ENCODE measurements at places on chromosomes 13 and 19.

GRCh38 chr13:25084096-25084495 lies 11.8 kb upstream of the PABPC3 start:
- DNase-seq, result no peak

- DNase-seq, result no peak
These were observed 213.6 kb downstream of the FOXO1 start for GRCh38 chr13:40452741-40453334.

DNA sequence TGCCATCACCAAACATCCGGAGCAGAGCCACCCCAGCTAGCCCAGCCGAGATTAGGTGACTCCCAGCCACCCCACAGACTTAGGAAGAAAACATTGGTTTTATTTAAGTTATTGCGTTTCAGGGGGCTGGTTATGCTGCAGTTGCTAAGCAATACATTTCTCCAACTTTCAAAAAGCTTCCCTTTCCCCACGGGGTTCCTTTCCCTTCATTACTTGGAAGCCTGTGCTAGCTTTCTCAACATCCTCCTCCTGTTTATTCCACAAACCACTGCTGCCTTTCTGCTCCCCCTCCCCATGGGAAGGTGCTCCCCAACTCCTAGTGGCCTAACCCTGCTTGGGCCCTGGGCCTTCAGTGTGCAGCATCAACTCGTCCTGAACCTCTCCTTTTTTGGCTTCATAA lies 52.6 kb downstream of the CDADC1 start:
- no peak for DNase-seq

DNA sequence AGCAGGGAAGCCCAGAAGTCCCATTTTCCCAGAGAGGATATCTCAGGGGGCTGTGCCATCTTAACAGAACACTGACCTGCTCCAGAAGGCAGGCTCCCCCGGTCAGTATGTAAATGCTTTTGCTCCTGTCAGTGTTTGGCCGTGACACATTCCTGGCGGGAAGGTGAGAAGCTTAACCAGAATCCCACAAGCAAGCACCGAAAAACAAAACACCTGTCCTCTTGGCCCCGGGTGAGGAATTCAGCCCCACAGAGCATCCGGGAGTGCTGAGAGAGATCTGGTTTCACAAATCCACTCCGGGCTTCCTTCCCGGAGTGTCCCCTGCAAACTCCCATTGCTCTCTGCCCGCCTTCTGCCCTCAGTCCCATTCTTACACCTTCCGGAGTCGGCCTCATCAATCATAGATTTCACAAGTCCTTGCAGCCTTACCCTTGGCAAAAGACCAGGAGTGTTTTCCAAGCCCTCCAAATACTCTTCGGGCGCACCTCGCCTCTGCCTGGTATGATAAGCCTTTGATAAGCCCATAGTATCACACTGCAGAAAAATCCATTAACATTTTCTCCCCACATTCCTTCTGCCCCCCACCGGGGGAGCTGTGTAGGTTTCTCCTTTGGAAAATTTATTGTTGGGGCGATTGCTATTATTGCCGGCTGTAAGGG lies 12.2 kb downstream of the TPM4 start:
- no peak for DNase-seq

GRCh38 chr19:16334411-16334810 lies 9.8 kb downstream of the KLF2 start:
- DNase-seq, result no peak

GRCh38 chr19:41890936-41891335 lies 8.0 kb downstream of the ARHGEF1 start:
- DNase-seq, result no peak

Measured in posterior cingulate gyrus (tissue), 11 donors.